H54 (cell line): ENCODE measurements at places on chromosomes 12 and 14.
A peak's percentile ranks its signal among the peaks of the same experiment; 100 is the strongest.

DNA sequence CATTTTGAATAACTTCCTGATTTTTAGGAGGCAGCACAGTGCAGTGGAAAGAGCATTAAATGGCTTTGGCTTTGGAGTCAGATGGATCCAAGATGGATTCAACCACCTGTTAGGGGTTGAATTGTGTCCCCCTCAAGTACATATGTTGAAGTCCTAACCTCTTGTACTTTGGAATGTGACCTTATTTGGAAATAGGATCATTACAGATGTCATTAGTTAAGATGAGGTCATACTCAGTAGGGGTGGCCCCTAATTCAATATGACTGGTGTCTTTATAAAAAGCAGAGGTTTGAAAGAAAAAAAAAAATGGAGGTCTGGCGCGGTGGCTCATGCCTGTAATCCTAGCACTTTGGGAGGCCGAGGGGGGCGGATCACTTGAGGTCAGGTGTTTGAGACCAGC is 18.8 kb downstream of the ATP5MC2 start:
- no peak for DNase-seq

DNA sequence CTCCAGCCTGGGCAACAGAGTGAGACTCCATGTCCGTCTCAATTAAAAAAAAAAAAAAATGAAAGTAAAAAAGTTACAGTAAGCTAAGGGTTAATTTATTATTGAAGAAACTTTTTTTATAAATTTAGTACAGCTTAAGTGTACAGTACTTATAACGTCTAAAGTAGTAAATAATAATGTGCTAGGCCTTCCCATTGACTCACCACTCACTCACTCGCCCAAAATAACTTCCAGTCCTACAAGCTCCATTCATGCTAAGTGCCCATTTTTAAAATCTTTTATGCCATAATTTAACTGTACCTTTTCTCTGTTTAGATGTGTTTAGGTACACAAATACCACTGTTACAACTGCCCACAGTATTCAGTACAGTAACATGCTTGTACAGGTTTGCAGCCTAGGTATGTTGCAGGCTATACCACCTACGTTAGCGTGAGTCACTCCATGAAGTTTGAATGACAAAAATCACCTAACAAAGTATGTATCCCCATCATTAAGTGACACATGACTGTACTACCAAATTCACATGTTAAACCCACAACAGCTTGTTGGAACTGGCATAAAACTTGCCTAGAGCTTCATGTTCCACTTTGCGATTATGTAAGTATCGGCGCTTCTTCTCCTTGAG is 10.7 kb downstream of the KANSL2 start:
- no peak for DNase-seq

DNA sequence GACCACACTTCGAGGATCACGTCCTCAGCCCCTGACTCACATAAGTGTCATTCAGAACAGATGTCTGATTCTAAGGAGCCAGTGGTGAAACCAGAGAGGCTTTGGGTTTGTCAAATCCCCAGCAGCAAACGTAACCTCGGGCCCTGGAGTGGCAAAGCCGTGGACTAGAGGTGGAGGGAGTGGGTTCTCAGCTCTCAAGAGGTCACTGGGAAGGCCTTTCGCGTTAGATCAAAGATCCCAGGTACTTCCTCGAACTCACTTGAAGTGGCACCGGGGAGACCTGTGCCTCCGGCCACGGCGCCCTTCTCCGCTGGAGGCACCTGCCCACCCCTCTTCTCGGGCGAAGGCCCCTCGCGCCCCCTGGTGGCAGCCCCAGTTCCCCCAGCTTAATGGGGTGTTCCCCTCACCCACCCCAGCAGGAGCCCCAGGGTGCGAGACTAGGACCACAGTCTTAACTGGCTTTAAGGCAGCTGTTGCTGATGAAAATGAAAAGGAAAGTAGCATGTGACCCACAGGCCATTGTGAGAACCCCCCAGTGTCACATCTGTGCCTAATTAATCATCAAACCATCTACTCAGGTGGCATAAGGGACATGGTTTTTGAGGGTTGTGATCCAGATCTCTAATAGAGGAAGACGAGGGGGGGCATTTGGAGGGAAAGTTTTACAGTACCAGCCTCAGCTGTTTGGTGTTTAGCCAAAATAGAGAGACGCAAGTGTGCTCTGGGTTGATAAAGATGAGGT is 672 bp upstream of the ESR2 start:
- DNase-seq = peak; percentile 63

DNA sequence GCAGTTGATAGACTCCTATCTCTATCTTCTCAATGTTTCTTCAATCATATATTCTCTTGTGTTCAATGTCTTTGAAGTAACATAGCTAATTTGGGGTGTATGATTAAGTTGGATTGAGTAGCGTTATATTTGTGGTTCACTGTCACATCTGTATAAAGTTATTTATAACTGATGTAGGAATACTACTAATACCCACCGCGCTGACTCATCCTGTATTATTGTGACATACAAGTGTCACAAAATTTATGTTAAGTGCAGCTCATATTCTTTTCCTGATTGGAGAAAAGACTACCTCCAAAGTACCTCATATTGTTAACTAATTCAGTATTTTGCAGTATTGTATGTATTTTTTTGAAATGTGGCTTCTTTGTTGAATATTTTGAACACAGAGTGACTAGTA is 940.8 kb downstream of the SLC6A15 start:
- no peak for DNase-seq

- DNase-seq = no peak
Observed at GRCh38 chr12:12979126-12979525, 20.9 kb downstream of the HEBP1 start.

DNA sequence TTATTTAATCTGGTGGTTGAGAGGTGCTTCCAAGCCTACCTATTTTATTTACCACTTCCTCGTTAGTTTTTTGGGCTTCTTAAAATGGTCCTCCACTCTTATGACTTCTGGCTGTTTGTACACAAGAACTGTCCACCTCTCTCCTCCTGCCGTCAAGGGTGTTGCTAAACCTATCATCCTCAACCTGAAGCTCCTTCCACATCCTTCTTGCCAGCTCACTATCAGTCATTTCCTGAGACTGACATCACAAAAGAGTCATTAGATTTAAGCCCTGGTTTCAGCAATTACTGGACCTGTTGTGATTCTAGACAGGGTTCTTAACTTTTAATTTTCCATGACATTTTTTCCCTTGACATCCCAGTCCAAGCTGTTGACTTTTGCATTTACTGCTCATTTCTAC is 91.9 kb downstream of the BICD1 start:
- DNase-seq = peak; percentile 15

DNA sequence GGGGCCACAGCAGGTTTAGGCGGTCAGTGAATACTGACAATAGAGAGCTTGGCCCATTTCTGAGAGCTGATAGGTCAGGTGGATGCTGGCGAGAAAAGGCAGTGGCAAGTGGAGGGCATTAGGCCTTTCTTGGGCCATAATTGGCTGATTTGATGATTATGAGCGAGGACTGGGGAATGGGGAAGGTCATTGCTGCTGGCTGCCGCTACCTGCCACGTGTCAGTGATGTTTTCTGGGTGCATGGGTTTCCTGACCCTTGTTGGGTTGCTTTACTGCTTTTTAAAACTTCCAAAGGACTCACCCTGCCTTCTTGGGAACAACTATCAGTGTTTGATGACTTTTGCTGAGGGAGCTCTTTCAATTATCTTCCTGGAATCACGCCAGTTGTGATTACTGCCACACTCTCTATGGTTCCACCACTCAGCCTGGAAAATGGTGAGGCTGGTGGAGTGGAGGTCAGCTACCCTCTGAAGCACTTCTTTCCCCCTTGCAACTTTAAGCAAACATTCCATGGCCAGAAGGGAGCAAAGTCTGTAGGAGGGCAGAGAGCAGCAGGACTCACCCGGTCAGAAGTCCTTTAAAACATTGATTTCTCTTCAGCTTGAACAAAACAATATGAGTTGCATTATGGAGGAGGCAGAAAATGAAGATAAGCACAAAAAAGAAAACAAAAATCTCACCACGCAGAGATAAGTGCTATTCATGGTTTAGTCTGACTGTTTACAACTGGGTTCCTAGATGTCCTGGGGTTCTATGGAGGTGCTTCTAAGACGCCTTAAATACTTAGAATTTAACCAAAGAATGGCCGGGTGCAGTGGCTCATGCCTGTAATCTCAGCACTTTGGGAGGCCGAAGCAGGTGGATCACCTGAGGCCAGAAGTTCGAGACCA is 12.1 kb upstream of the SLC10A1 start:
- no peak for DNase-seq

GRCh38 chr12:106289196-106289681 is 13.3 kb upstream of the TCP11L2 start:
- DNase-seq = no peak

- DNase-seq = no peak
Observed at GRCh38 chr14:20302042-20302755, 3.6 kb downstream of the TTC5 start.

GRCh38 chr12:114272605-114273004 is 133.3 kb downstream of the TBX5 start:
- DNase-seq = no peak

GRCh38 chr14:74019408-74020137 is 424 bp downstream of the BBOF1 start:
- DNase-seq = peak; percentile 6

- DNase-seq = no peak
Observed at GRCh38 chr12:20863056-20863455, 52.6 kb downstream of the SLCO1B3 start.

DNA sequence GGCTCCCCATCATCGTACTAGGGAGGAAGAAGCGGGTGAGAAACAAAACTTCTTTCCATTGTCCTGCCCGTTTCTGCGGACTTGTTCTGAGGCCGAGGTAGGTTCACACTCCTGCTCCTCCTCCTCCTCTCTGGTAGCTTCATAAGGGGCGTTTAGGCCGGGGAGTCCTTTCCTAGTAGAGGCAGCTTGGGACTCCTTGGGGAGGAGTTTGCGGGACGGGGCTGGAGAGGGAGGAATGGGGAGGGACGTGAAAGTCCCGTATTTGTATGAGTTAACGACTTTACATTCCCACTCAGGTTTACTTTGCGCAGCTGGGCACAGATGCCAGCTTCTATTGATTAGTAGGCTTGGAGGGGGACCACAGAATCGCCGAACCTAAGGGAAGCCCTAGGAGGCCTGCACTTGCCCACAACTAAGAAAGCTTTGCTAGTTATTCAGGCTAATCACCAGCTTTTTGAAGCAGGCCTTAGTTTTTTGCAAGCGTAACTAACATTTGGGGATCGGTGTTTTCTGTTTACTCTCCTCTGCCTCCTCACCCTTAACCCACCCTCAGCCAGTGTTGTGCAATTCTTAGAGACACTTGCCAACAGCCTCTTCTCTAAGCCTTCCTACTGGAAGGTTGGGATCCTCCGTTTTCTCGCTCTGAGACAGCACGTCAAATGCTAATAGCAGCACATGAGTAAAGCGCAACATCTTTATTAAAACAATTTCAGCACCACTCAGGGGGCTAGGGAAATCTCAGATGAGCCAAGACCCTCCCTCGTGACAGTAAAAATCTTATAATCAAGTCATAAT is 499 bp downstream of the RNASE4 start:
- DNase-seq = no peak
